ENCODE measurements at places on chromosomes 2 and 18.

- no peak for DNase-seq
These were observed 45.1 kb downstream of the CELF4 start for GRCh38 chr18:37520508-37520907.

DNA sequence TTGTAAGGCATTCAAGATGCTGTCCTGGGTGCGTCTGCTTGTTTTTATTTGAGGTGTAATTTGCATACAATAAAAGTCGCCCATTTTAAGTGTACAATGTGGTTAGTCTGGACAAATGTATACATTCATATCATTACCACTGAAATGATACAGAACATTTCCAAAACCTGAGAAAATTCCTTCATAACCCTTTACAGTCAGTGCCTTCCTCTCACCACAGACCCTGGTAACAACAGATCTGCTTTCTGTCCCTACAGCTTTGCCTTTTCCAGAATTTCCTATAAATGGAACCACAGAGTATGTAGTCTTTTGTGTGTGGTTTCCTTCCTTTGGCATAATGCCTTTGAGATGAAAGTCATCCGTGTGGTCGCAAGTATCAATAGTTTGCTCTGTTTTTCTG is 45.8 kb upstream of the NFU1 start:
- DNase-seq, result no peak

DNA sequence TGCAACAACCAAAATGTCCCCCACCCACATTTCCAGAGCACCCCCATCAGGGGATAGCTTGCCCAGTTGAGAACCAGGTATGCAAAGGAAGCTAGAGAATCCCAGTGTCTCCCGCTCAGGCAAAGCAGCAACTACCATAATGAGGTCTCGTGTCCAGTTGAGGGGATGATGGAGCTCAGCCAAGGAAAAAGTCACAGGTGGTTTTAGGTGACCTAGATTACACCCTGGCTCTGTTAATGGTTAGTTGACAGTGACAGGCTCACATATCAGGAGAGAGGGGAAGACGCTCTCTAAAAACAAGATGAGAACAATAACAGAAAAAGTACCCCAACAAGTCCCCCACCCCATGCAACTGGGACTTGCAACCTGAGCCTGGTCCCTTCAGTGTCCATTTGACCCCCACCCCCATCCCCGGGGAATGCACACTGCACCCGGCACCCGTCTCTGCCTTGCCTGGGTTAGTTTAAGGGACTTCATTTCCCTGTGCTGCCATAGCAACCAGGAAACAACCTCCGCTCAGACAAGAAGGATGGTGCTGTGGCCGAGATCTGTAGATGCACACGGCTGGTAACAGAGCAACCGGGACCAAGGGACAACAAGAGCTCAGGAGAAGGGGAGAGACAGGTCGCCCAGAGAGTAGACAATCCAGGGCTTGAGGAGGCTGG is at the start of gene KIAA2012:
TSS of gene KIAA2012 (plus strand) at position 519 of the 665 bp plus-strand sequence. CDS start 373 bp downstream, outside the sequence.
- no peak for DNase-seq

DNA sequence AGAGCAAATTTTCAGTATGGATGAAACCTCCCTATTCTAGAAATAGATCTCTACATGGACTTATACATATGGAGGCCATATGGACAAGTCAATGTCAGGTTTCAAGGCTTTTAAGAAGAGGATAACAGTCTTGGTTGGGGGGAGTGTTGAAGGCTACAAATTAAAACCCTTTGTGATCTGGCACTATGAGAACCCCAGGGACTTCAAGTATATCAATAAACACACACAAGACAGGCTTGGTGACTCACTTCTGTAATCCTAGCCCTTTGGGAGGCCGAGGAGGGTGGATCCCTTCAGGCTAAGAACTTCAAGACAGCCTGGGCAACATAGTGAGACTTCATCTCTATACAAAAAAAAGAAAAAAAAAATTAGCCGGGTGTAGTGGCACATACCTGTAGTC is 127.2 kb upstream of the SP5 start:
- DNase-seq, result no peak

- no peak for DNase-seq
These were observed 91.6 kb downstream of the FAM161A start for GRCh38 chr2:61762292-61762691.

DNA sequence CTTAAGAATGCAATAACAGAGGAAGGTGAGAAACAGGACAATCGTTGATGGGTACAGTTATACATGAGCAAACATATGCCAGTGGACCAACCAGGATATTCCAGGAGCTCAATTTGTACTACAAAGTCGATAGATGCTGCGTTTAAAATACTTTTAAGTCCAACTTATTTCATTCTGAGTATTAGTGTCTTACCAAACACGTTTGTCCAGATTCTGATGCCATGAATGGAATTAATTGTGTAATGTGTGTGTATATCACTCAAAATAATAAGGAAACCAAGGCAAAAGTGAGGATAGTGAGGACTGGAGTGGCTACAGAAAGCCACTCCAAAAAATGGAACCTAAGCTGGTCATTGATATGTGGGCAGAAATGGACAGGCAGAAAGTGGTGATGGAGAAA is 332.6 kb downstream of the RIT2 start:
- DNase-seq, result no peak

- DNase-seq, result no peak
These were observed 43.1 kb downstream of the ACKR3 start for GRCh38 chr2:236612737-236613136.

- no peak for DNase-seq
These were observed 72.7 kb downstream of the CABLES1 start for GRCh38 chr18:23207994-23208393.

DNA sequence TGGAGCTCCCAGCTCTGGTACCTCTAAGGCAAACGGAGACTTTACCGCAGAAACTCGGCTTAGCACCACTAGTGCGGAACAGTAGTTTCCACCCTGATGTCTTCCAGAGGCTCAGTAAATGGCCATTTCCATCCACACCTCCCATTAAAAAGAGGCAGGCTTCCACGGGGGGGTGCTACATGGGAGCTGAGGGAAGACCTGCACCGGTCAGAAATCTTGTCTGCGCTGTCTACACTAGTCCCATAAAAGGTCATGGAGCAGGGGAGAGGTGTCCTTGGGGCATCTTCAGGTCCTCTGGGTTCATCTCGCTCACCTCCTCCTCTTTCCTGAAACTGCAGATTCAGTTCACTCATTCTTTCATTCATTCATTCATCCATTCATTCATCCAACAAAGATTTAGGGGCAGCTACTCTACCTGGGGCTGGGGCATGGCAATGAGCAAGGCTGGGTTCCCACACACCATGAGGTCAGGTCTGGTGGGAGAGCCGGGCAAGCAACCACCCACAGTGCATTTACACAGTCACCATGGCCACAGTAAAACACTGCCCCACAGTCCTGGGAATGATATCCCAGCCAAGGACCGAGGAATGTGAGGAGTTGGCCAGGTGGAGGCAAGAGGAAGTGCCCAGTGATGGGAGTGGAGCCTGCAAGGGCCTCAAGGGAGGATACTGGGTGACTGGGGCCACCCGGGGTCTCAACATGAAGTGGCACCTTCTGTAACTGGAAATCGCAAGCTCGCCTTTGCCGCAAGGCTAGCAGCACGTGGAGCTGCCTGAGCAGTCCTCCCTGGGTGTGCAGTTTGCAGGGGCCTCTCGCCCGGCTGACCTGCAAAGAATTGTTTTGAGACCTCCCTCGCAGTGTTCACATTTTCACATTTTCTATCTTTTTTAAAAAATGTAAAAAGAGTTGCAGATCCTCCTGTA is 180.2 kb upstream of the RAB6C start:
- DNase-seq, result no peak

DNA sequence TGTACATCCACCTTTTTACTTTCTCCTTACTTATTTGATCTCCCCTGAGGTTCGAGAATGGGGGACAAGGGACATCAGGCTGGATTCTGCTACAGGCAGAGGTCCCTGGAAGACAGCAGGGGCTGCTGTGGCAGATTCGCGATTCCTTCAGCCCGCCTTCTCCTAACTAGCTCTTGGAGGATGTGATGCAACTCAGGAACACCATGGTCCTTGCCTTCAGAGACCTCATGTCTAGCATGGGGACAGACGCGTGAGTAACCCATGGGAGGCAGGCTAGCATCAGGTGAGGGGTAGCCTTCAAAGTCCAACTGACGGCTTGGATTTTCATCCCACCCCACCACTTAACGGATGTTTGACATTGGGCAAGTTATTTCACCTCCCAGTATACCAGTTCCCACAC is 869 bp upstream of the TCF23 start:
- DNase-seq, result no peak

GRCh38 chr2:237045449-237045848 is 40.2 kb upstream of the COPS8 start:
- no peak for DNase-seq

GRCh38 chr2:84849271-84849952 is 31.5 kb downstream of the TRABD2A start:
- DNase-seq, result no peak

GRCh38 chr2:20040489-20041172 is 10.8 kb downstream of the LAPTM4A start:
- DNase-seq, result no peak

GRCh38 chr2:172053486-172053885 is 31.8 kb upstream of the DLX1 start:
- no peak for DNase-seq

DNA sequence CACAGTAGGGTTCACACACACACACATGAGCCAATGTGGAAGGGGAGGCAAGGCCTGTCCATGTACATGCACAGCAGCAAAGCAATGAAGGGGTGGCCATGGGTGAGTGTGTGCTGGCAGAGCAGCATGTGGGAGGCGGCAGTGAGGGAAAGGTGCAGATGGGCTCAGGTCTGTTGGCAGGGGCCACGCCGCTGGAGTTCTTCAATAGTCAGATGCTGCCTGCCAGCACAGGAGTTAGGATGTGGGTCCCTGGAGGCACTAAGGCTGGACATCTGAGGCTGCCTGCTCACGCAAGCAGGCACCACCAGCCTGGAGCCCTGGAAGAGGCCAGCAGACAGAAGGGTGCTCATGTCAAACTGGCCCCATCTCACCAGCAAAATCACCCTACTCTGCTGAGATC is 1304.9 kb downstream of the DSC3 start:
- no peak for DNase-seq

DNA sequence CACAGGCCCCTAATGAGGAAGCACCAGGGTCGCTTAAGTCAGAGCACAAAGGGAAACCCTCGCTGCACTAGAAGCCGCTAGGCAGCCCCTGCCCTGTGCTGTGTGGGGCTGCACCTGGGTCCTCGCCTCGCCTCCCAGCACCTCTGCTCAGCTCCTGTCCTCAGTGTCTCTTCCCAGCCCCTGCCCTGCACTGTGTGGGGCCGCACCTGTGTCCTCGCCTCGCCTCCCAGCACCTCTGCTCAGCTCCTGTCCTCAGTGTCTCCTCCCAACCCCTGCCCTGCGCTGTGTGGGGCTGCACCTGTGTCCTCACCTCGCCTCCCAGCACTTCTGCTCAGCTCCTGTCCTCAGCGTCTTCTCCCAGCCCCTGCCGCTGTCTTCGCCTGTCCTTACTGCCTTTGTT is 342.8 kb downstream of the EIPR1 start:
- DNase-seq, result no peak

- DNase-seq, result no peak
These were observed 17.0 kb upstream of the CYTIP start for GRCh38 chr2:157460897-157461296.

GRCh38 chr2:72128059-72128842 is 19.4 kb downstream of the CYP26B1 start:
- DNase-seq, result no peak

DNA sequence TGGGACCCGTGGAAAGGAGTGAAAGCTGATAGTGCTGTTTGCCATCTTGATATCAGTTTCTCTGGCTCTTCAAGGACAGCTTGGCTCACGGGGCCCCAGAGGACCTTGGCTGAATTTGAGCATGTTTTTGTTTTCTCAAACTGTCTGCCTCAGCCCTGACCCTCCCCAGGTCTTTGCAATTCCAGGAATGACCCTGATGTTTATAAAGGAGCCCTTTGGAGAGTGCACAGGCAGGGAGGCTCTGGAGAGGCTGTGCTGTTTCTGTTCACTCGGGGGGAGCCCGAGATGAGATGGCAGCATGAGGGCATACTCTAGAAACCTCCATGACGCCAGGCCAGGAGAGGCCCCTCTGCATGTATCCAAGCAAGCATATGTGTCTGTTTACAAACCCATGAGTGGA is 16.4 kb downstream of the IGFBP2 start:
- no peak for DNase-seq

GRCh38 chr2:164979113-164979512 is 23.8 kb upstream of the SLC38A11 start:
- no peak for DNase-seq

GRCh38 chr2:158893474-158893873 is 75.0 kb upstream of the TANC1 start:
- DNase-seq, result no peak

- DNase-seq, result no peak
These were observed 79.9 kb upstream of the OTOS start for GRCh38 chr2:240220371-240220770.

DNA sequence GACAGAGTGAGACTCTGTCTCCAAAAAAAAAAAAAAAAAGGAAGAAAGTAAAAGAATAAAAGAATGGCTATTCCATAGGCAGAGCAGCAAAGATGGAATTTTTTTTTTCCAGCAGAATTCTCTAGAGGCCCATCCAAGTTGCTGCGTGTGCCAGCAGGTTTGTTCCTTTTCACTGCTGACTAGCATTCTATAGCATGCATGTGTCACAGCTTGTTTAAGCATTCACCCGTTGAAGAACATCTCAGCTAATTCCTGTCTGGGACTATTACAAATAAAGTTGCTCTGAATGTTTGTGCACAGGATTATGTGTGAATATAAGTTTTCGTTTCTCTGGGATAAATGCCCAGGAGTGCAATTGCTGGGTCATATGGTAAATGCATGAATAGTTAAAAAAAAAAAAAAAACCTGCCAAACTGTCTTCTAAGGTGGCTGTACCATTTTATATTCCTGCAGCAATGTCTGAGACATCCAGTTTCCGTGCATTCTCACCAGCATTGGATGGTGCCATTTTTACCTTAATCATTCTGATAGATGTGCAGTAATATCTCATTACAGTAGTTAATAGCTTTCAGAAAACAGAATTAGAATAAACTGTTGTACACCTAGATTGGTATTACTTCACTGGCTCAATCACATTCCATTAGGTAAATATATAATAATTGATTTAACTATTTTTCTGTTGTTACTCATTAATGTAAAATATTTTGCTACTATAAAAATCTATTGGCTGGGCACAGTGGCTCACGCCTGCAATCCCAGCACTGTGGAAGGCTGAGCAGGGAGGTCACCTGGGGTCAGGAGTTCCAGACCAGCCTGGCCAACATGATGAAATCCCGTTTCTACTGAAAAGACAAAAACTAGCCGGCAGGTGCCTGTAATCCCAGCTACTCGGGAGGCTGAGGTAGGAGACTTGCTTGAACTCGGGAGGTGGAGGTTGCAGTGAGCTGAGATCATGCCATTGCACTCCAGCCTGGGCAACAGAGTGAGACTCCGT is 47.5 kb upstream of the ASAP2 start:
- no peak for DNase-seq

DNA sequence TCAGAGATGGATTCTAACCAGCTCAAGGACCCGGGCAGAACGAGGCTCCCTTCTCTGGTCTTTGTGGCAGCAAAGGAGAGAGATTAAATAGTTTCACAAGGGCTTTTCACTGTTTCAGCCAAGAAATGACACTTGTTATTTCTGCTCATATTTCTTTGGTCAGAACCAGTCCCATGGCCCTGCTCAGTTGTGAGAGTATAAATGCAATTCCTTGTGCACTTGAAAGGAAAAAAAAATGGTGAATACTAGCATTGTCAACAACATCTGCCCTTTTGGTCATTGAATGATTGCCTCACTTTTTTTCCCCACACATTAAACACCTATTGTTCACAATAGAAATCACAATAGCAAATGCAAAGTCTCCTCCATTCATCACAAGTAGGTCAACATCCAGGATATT is 104.4 kb downstream of the RDH14 start:
- no peak for DNase-seq

GRCh38 chr2:174086708-174087107 is 121.5 kb upstream of the SP3 start:
- DNase-seq, result no peak

Measured in HL-60 (cell line).